ENCODE measurements at places on chromosomes 11 and 22.

DNA sequence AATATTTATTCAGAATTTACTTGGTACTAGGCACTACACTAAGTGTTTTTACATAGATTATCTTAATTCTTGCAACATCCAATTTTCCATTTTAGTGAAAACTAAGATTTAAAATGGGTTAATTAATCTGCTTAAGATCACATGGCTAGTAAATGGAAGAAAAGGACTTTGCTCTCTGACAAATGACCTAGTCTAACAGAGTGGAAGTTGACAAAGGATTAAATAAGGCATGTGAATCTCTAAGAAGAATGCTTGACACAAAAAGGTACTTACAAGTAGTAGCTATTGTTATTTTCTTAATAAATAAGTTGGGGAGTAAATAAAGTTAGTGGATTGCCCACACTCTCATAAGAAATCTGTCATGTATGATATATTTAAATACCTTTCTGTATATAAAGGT lies 584.8 kb downstream of the DLG2 start:
- DNase-seq: no peak

GRCh38 chr11:44592125-44592940 lies 26.9 kb downstream of the CD82 start:
- DNase-seq: no peak

DNA sequence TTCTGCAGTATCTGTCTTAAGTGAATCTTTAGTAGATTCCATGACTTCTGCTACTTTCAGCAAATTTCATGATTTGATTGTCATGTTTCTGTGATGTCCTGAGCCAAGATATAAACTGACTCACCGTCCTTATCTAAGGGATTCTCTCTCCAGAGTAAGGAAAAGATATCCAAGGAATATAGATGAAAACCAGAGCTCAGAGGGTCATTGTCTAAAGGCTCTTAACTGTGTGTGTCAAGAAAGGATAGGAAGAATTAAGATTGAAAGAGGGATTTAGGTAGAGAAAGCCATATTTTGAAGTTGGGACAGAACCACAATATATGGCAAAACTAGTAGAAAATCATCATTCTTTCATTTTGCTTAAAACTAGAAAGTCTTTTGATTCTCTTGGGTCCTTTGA lies 50.7 kb downstream of the PPME1 start:
- DNase-seq: no peak

DNA sequence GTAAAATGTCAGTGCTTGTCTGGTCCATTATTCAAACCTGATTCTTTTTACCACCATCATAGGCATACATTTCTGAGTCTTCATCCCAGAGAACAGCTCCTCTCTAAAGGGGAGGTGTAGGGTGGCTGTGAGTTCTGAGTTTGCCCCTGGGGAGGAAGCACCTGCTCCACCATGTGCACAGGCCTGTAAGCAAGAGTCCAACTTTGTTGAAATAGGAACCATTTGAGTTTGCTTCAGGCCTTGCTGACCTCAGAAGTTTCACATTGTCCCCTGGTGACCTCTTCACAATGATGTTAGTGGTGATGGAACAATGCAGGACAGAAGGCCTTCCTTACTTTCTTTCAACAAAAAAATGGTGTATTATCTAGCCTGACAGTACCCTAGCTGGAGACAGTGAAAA lies 54.6 kb upstream of the TOP3B start:
- no peak for DNase-seq

- DNase-seq: no peak
Observed at GRCh38 chr11:66846671-66847091, 3.4 kb downstream of the RCE1 start.

- no peak for DNase-seq
Observed at GRCh38 chr11:134519788-134520187, 107.7 kb upstream of the B3GAT1 start.
